ENCODE measurements at places on chromosomes 1 and 21.

- DNase-seq, result no peak
Measured at GRCh38 chr1:179816196-179816960, 61.2 kb downstream of the TOR1AIP2 start.

DNA sequence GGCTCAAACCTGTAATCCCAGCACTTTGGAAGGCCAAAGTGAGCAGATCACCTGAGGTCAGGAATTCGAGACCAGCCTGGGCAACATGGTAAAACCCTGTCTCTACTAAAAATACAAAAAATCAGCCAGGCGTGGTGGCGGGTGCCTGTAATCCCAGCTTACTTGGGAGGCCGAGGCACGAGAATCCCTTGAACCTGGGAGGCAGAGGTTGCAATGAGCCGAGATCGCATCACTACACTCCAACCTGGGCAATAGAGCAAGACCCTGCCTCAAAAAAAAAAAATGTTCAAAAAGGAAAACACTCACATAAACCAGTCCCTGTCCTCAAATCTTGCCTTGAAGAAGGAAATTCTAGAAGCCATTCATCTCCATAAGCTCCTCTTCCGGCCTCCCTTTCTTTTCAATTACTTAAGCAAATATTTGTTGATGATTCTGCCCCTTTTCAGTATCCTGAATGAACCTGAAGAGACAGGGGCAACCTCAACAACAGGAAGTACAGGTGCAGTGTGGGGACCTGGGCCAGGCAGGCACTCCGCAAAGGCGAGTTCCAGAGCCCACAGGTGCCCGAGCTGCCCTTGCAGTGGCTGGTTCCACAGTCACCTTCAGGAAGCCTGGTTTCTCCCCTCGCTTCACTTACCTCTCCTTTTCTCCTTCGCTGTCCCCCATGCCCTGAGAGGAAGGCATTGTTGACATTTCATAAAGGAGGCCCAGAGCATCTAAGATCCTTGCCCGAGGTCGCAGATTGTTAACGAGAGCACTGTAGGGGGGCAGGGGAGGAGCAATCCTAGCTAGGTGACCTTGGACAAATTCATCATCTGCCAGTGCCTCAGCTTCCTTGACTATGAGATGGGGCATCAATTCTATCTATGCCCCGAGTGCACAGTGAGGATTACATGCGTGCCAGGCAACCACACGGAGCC is 8.9 kb upstream of the LEFTY1 start:
- no peak for DNase-seq

- DNase-seq, result no peak
Measured at GRCh38 chr1:151830055-151830454, 1.5 kb downstream of the RORC start.

DNA sequence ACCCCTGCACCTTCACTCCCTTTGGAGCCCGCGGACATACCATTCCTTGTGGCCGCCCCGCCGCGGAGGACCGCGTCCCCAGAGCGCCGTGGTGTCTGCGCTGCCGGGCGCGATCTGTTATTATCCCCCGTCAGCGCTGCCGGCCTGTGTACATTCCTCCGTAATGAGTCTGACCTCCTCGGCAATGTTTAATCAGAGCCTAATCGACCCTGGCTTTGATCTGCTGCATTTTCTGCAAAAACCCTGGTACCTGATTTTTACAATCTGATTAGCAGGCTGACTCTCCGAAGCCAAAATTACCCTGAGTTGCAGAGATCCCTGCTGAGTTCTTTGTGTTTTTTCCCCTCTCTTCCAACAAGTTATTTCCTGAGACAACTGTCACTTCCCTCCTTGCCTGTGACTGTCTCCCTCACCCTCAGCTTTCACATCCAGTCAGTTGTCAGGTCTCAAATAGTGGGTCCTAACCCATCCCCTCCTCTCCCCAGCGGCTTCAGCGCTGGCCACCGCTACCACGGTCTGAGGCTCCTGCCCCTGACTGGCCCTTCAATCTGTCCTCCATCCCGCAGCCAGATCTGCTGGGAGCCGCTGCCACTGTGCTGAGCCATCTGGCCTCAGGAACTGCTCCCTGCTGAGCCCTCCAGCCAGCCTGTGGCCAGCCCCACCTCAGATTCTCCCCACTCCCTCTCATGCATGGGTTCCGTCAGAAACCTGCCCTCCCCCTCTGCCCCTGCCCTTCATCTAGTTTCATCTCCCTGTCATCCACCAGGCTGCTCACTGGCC is 53.5 kb downstream of the GLIS1 start:
- DNase-seq, result no peak

DNA sequence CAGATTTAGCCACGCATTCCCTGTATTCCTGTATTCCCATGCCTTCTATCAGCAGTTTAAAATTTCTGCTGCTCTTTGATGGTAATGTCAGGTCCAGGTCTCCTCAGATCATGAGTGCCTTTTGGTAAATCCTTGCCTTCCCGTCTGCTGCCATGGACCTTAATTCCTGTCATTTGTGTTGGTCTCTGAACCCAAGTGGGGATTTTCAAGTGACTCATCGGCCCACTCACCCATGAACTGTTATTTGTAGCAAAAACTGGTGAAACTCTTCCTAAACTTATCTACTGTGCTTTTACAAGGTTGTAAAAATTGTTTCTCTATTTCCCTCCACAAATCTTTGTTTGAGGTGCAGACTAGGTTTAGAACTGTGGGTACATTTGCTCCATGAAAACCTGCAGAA is 47.4 kb downstream of the ACTN2 start:
- no peak for DNase-seq

GRCh38 chr1:239718997-239719628 is 332.7 kb downstream of the CHRM3 start:
- no peak for DNase-seq

DNA sequence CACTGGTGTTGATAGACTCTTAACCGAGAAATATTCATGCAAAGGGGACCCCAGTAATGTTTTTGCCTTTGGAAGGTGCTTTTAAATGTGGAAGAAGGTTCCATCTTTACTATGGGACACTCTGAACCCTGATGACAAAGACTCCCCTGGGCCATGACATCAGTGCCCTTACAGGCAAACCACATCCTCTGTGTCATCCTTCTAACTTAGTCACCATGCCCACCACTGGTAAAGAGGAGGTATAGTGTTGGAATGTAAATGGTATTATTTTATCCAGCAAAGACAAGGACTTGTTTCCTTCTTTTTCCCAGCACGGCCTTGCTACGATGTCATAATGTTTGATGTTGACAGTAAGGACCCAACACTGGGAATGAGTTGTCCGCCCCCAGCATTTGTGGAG is 12.6 kb downstream of the METTL13 start:
- DNase-seq, result no peak

GRCh38 chr1:115912116-115912515 is 64.2 kb upstream of the SLC22A15 start:
- no peak for DNase-seq

DNA sequence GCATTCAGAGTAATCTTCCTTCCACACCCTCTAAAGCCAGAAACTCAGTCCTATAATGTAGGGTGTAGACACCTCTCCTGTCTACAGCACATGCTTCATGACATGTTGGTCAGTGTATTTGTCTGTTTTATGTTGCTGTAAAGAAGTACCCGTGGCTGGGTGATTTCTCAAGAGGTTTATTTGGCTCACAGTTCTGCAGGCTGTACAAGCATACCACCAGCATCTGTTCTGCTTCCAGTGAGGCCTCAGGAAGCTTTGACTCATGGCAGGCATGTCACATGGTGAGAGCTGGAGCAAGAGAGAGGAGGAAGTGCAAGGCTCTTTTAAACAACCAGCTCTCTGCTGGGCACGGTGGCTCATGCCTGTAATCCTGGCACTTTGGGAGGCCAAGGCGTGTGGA is 12.1 kb downstream of the PLOD1 start:
- DNase-seq, result no peak

GRCh38 chr1:9228609-9229008 is 6.0 kb upstream of the H6PD start:
- DNase-seq, result no peak

- DNase-seq, result no peak
Measured at GRCh38 chr1:153677718-153678518, 570 bp upstream of the NPR1 start.
